ENCODE measurements at places on chromosomes 3 and 15. TPM values are rescaled to one million over a fixed set of nuclear protein-coding genes. Genes with fewer than 3 reads are reported as not detected.

RLBP1 gene
- 0.48 TPM for total RNA-seq

KCNH8 gene
- total RNA-seq = not detected

FOXL2 gene
- total RNA-seq = not detected

MYD88 gene
- 63.1 TPM for total RNA-seq

C3orf80 gene
- total RNA-seq = not detected

CHDH gene
- 0.39 TPM for total RNA-seq

CFAP100 gene
- total RNA-seq = not detected

CHST2 gene
- 26.9 TPM for total RNA-seq

CIP2A gene
- 27.0 TPM for total RNA-seq

ZIC1 gene
- total RNA-seq = not detected

SNX22 gene
- 0.07 TPM for total RNA-seq

STRC gene
- 0.86 TPM for total RNA-seq

RASL12 gene
- not detected for total RNA-seq

PLCH1 gene
- total RNA-seq = 0.24 TPM

ALDH1A3 gene
- not detected for total RNA-seq

GADL1 gene
- total RNA-seq = not detected

NAALADL2 gene
- total RNA-seq = 0.70 TPM

PAQR9 gene
- total RNA-seq = not detected

LAMB2 gene
- not detected for total RNA-seq

CLDND1 gene
- total RNA-seq = 548 TPM

CILP gene
- 0.12 TPM for total RNA-seq

BCL2A1 gene
- 17.3 TPM for total RNA-seq

KNG1 gene
- not detected for total RNA-seq
